ENCODE measurements at places on chromosomes 11 and 22. TPM values are rescaled to one million over a fixed set of nuclear protein-coding genes. Genes with fewer than 3 reads are reported as not detected.

DNA sequence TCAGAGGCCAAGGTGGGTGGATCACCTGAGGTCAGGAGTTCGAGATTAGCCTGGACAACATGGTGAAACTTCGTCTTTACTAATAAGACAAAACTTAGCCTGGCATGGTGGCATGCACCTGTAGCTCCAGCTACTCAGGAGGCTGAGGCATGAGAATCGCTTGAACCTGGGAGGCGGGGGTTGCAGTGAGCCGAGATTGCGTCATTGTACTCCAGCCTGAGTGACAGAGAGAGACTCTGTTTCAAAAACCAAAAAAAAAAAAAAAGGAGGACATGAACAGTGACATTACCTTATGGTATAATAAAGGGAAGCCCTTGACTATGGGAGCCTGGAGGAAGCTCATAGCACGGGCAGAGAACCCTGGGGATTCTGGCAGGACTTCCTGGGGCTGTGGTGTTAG is 16.5 kb upstream of the PLEKHB1 start:
- DNase-seq: no peak

DNA sequence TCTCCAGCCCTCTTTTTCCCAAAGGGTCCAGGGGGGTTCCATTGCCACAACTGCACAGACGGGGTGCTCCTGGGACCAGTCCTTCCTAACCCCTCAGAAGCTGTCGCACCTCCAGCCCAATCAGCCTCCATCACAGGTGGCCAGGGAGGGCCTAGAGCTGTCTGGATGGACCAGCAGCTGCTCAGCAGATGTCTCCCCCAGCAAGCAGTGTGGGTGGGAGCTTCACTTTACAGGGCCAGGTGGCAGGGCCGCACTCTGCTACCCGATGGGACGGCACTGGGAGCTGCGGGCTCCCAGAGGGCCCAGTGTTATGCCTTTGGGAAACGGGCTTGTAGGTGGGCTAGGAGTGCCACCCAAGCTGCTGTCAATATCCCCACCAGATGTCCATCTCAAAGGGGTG is 120.5 kb downstream of the DSCAML1 start:
- no peak for DNase-seq

DNA sequence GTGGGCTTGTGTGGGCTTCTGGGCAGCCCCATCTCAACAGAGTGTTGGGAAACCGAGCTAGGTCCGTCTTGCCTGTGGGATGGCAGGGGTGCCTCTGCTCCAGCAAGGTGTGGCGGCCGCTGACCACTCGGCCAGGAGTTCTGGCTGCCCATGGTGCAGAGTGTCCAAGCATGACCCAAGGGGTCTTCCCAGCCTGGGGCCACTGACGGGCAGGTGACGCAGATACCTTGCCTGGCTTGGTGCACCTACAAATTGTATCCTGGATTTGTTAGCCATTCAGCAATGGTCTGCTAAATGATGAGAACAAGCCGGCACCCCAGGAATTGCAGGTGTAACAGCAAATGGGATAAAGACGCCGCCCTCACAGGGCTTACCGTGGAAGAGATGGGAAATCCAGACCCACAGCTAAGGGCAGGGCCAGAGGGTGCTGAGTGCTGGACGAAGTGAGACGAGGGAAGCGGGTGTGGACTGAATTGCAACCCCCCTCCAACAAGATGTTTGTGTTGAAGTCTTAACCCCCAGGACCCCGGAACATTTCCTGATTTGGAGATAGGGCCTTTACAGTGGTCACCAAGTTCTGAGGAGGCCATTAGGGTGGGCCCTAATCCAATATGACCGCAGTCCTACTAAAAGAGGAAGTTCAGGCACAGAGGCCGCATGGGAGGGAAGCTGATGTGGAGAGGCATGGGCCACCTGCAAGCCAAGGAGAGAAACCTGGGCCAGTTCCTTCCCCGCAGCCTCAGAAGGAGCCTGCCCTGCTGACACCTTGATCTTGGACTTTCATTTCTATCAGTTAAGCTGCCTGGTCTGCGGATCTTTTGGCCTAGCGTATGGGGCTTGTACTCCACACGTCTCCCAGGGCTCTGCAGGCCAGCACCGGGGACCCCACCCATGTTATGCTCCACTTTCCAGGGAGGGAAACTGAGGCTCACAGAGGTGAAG is 45.2 kb upstream of the LINC01488 start:
- DNase-seq: no peak

DNA sequence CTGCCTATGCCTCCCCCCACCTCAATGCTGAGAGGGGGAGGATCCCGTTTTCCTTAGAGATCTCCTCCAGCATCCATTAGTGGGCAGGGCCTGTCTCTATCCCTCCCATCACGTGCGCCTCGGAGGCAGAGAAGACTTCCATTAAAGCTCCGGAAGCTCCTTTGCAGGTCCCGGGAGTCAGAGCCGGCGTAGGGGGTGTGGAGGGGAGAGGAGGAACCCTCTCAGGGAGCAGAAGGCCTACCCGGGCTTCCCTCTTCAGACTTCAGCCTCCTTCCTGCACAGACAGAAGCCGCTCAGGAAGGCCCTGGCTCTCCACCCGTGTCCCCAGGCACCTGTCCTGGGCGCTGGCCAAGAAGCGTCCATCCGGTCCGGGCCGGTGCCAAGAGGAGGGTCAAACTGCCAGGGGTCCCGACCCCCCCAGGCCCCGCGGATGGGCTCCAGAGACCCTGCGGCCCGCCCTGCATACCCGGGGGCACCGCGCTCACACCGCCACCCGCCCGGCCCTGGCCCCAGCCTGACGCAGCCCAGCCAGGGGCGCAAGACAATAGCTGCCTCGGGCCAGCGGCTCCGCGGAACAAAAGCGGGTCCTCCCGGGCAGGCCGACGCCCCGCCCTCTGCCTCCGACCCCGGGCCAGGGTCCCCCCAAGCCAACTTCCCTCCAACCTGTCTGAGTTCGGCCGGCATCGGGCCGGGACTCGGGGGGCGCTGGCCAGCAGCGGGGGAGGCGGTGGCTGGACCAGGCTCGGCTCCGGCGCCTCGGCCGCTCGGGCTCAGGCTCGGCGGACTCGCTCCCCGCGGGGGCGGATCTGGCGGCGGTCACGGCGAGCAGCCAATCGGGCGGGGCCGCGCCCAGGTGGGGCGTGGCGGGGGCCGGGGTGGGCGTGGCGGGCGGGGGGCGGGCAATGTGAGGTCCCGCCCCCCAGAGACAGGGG is 29.9 kb downstream of the ARVCF start:
- DNase-seq: peak; percentile 73

DNA sequence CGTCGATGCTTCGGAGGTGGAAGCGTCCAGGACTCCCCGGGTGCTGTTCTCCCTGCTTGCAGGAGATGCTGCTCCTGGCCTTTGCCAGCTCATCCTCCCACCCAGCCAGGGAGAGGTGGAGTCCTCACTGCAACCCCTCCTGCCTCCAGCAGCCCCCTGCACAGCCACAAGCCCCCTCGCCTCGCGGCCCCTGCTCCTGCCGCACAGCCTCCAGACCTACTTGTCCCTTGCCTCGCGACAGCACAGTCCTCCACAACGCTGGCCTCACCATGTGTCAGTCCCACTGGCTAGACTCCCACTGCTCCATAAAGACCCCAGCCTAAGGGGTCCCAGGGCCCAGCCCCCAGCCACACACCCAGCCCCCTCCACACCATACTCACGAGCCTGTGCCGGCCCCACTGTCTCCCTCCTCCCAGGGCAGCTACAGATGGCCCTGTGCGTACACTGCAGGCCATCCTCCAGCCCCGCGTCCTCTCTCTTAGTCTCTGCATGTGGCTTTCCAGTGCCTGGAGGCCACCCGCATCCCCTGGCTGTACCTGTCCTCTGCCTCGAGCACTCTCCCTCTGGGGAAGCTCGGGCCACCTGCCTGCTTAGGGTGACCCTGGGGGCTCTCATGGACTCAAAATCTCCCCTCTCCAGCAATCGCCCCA is 91.5 kb downstream of the CELSR1 start:
- no peak for DNase-seq

DNA sequence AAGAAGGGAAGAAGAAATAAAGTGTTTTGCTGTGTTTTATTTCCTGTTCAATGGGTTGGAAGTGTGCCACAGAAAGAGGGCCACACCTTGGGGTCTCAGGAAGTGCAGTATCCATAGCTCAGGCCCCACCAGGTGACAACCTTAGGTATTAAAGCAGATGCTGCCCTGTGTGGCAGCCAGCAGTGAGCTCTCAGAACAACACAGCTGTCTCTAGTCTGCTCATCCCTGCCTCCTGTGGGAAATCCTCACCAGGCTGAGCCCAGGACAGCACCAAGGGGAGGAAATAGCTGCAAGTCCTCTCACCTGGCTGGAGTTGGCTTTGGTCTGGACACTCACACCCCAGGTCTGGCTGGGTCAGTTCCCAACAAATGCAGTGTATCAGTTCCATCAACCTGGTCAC is 25.1 kb downstream of the ARL14EP start:
- no peak for DNase-seq

DNA sequence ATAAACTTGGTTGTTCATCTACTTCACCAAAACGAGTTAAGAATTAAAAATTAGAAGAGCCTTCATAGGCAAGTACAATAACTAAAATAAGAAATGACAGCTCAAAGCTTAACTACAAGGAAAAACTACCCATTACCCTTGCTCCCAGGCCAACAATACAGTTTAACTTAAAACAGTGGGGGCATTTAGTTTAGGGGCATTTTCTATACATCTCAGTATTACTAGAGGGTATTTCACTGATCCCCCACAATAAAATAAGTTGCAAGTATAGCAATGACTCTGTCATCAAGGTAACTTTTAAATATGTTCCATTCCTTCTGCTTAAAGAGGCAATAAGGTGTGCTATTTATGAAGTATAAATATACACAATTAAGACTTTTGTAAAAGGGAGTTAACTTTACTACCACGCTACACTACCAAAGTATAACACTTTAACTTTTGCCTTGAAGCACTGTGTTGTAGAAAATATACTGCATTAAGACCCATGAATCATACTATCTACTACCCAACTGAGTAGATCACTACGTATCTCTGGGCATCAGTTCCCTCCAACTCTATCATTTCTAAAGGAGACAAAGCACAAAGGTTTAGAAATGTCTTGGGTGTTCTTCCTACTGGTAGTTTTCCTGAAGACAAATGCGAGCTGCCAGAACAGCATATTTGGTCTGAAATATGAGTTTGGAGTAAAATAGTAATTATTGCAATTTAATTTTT is 29.8 kb downstream of the CHORDC1 start:
- no peak for DNase-seq

- no peak for DNase-seq
Measured at GRCh38 chr11:75301131-75301530, 50.3 kb downstream of the ARRB1 start.

- no peak for DNase-seq
Measured at GRCh38 chr11:1500466-1501420, 14.2 kb upstream of the MOB2 start.

DNA sequence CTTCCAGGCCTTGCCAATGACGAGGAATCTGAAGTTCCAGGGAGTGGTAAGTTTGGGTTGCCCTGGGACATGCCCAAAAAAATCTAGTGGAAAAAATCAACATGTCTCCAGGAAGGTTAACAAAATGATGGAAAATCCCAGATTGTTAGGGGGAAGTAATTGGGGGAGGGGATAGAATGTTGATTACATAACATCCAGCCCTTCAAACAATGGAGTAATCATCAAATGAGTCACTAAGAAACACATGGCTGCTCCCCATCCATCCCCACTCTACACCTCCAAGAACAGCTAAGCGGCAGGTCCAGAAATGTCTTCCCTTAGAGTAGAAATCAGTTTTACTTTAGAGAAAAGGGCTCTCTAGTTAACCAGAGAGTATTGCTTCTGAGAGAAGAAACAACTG is 94.9 kb downstream of the ETS1 start:
- DNase-seq: no peak

- no peak for DNase-seq
Measured at GRCh38 chr11:99069856-99070444, 49.2 kb downstream of the CNTN5 start.

- no peak for DNase-seq
Measured at GRCh38 chr11:111185266-111185665, 60.3 kb upstream of the POU2AF2 start.

- DNase-seq: no peak
Measured at GRCh38 chr11:76660533-76661305, 9.8 kb downstream of the LRRC32 start.

GRCh38 chr11:364991-365725 is 4.1 kb upstream of the B4GALNT4 start:
- DNase-seq: no peak

The LMO1 gene
- total RNA-seq: not detected

The ACRV1 gene
- not detected for total RNA-seq

The HORMAD2 gene
- total RNA-seq: not detected
